ENCODE measurements at places on chromosomes 6 and 20.
A peak's percentile ranks its signal among the peaks of the same experiment; 100 is the strongest.

DNA sequence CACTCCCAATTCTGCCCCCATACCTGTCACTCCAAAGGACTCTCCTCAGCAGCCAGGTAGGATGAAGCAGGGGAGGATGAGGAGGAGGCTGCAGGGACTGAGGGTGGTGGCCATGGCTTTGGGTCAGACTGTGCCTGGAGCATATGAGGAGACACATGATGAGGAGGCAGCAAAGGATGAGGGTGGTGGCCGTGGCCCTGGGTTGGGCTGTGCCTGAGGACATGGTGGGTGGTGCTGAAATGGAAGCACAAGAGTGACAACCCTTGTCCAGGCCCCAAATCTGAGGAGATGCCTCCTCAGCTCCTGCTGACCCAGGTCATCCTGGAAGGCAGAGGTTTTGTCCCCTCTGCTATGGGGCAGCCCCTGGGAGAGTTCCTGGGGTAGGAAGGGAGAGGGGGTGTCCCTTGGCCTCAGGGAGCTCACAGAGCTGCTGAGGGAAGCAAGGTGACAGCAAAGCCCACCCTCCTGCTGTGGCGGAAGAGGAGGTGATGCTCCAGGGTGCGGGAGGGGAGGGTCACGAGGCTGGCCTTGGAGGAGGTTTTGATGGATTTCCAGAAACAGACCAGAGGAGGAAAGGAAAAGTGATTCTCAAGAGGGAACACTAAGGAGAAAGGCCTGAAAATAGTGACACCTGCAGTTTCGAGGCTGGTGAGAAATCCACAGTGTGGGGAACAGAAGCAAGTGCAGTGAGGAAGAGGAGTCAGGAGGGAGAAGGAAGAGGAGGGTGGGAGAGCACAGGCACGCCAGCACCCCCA is 4.6 kb downstream of the RAET1G start:
- no peak for DNase-seq

DNA sequence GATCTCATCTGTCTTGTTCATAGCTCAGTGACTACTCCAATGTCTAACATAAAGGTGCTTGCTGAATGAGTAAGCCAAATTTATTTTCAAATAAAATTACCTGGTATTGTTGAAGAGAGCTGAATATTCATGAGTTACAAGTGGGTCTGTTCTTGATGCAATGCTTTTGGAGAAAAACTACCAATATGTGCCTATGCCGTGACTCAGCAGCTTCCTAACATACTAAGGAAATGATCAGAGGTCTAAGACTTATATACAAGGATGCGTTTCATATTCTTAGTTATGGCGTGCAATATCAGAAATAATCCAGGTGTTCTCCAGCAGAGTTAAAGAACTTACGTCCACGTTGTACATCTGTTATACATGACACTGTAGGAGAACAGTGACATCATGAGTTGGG is 5.1 kb downstream of the FAM120B start:
- no peak for DNase-seq

DNA sequence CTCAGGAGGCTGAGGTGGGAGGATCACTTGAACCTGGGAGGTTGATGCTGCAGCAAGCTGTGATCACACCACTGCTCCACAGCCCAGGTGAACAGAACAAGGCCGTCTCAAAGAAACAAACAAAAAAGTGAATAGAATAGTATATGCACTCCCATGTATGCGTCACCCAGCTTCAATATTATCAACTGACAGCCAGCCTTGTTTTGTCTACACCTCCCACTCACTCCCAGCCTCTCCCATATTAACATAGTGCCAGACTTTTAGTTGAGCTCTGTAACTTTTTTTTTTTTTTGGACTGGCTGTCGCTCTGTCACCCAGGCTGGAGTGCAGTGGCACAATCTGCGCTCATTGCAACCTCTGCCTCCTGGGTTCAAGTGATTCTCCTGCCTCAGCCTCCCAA is 18.1 kb upstream of the ILRUN start:
- DNase-seq = no peak

DNA sequence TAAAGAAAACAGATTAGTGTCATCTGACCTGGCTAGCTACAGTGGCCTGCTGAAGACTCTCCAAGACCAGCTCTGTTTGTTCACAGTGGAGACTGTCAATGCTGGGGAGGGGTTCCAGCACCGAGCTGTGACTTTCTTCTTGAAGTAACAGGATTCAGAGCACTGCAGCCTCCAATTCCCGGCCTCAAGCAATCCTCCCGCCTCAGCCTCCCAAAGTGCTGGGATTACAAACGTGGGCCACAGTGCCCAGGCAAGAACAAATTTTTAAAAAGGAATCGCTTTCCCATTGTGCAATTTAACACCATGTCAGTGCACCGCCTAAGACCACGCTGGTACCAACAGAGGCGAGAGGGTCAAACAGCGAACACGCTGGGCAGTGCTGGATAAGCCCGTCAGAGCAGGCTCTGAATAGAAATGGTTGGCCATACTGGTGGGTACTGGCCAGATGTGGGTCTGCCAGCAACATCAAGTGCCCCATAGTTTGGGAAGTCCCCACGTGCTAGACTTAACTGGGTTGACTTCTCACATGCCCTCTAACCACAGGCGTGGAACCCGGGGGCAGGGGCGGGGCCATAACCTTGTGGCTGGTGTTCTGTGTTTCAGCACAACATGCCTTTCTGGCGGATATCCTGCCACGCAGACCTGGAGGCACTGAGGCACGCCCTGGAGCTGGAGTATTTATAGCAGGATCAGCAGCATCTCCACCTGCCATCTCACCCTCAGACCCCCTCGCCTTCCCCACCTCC is 168.9 kb downstream of the ZMYND8 start:
- peak; percentile 62 for DNase-seq

DNA sequence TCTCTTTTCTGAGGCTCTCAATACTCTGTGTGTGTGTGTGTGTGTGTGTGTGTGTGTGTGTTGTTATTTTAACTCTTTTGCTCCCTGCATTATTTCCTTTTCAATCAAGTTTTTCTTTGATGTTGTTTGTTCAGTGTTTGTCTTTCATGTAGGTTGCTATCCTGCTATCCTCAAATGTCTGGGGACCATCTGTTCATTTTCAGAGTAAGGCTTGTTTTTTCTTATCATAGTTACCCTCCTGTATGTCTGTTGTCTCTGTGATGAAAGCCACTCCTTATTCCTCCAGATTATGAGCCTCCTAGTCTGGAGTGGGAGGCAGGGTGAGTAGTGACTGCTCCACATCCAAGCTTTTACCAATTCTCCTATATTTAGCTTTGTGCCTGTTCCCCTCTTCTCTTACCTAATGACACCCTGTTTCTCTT is 9.2 kb downstream of the ENPP3 start:
- no peak for DNase-seq

- DNase-seq = no peak
Measured at GRCh38 chr6:147467428-147467827, 41.1 kb upstream of the SAMD5 start.

DNA sequence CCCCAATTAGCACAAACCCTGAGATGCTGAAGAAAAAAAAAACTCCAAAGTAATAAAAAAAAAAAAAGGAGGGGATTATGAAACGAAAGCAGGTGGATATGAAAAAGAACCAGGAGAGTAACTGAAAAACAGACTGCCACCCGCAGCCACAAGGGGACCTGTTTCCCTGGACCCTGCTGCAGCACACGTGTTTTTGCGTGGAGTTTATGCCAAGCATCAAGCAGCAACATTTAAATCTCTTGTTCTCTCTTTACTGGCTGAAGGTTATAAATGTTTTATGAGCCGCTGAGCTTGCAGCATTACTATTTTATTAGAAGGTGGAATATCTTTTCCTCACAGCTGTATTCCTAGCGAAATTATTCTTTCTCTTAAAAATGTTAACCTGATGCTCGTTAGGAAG is 131.6 kb upstream of the OLIG3 start:
- no peak for DNase-seq

DNA sequence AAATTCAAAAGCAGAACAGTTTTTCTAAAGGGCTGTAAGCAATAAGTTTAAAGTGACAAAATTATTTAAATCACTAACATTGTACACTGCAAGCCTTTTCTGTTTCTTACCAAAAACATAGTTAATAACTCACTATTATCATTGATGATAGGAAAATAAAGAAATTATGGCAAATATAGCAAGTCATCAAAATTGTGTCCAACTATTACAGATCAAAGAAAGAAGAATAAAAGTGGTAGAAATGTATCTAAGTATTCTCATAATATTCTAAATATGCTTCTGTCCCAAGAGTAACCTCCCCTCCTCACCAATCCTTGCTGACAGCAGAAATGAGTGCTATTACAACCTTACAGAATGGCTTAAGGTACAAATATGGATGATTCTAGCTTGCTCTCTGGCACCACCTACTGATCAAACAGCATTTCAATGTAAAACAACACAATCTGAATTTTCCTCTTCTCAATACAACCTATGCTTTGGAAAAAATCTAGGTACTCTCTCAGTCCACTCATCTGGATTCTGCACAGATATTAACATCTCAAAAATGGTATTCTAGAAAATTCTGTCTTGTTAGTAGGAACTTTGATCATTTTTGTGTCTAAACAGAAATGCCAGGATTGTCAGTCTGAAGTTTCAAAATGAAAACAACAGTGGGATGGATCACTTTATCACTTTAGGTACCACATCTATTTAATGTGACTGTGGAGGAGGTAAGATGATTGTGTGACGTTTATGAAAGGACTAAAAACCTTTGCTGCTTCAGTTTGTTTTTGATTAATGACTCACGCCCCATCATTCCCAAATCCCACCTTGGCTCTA is 40.9 kb downstream of the ZFP64 start:
- DNase-seq = peak; percentile 26

- no peak for DNase-seq
Measured at GRCh38 chr20:3557237-3557785, 86.5 kb downstream of the ATRN start.

GRCh38 chr20:37913567-37914366 is 10.8 kb downstream of the VSTM2L start:
- no peak for DNase-seq

GRCh38 chr6:42451333-42452170 is at the start of gene TRERF1:
Gene TRERF1, minus strand, starts transcription at chr6:42451926. Its CDS starts 182,336 bp downstream, at chr6:42269590.
- DNase-seq = peak; percentile 79

DNA sequence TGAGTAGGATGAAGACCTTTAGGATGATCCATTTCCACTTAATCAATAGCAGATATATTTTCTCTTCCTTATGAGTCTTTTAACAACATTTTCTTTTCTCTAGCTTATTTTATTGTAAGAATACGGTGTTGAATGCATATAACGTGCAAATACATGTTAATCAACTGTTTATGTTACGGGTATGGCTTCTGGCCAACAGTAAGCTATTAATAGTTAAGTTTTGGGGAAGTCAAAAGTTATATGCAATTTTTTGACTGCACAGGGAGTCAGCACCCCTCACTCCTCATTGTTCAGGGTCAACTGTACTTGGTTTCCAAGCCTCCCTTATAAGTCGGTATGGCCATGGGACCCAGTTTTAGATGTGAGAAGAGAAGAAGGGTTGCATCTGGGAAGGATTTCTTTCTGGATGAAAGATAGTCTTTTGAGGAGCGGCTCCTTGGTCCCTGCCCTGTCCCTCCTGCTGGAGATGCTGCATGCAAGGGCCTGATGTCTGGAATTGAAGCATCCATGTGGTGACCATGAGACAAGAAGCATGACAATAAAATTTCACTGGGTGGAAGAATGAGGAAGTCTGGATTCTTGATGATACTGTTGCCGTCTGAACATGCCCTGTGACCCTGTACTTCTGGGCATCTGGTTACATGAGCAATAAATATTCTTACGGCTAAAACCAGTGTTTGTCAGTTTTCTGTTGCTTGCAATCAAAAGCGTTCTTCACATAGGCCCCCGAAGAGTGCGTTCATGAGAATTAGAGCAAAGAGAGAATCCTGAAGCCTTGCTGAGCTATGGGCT is 194.7 kb upstream of the PMEPA1 start:
- no peak for DNase-seq

- no peak for DNase-seq
Measured at GRCh38 chr6:29762781-29763214, 39.6 kb downstream of the HLA-F start.

DNA sequence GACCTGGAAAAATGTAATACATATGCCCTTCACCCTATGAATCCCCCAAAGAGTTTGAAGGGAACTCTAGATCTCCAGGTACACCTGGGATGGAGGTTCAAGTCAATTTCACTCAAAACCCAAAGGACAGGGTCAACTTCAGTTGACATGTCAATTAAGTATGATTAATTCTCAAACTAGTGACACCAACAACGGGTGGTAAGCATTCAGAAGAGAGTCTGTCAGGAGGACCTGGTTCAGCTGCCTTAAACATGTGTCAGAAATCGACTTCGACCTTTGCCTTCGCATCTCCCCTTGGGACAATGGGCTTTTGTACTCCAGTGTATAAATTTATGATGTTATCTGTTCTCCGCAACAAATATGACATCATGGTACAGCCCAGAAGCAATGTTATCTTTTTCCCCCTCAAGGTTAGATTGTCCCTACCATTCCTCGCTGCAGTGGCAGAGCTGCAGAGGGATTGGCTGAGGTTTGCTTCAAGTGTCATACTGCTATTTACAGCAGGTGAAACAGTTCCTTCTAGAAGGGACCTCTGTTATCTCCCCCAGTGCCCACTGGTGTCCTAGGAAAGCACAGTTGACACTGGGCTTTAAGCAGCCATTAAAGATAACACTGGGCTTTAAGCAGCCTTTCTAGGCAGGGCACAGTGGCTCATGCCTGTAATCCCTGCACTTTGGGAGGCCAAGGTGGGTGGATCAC is 94.7 kb upstream of the SNX9 start:
- no peak for DNase-seq

- DNase-seq = no peak
Measured at GRCh38 chr6:24229696-24230405, 103.8 kb downstream of the NRSN1 start.

DNA sequence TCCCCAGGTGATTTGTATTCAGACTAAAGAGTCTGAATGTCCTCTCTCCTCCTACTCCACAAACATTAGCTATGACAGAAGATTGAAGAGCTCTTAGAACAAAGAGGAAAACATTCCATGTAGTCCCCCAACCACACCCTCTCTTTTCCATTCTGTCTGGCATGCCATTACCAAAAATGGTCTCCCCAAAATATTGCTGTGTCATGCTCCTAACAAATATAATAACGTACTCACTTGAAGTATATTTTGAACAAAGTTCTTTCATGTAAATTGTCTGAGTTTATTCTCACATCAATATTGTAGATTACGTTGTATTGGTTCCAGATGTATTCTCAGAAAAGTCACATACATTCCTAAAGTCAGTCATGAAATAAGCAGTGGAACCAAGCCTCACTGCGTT is 467.3 kb upstream of the IRAK1BP1 start:
- DNase-seq = no peak

DNA sequence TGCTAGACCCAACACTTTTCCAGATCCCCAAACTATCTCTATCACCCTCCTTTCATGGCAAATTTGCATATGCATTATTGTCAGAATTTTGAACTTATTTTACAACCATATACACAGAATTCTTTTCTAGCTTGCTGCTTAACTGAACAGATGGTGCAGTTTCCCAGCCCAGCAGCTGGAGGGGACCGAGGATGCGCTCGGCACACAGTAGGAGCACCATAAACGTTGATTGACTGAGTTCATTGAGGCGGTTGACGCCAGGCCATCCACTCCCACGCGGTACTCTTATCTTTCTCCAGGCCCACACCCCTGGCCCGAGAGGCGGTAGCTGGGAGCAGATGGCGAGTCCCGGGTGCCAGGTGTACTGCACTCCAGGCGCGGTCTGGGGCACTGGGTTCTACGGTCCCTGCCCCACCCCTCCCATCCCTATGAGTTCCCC is 6.8 kb upstream of the SOX4 start:
- DNase-seq = no peak
